ENCODE measurements at places on chromosomes 11 and 22.

- DNase-seq: no peak
Observed at GRCh38 chr11:9739123-9739900, 75.4 kb downstream of the SWAP70 start.

DNA sequence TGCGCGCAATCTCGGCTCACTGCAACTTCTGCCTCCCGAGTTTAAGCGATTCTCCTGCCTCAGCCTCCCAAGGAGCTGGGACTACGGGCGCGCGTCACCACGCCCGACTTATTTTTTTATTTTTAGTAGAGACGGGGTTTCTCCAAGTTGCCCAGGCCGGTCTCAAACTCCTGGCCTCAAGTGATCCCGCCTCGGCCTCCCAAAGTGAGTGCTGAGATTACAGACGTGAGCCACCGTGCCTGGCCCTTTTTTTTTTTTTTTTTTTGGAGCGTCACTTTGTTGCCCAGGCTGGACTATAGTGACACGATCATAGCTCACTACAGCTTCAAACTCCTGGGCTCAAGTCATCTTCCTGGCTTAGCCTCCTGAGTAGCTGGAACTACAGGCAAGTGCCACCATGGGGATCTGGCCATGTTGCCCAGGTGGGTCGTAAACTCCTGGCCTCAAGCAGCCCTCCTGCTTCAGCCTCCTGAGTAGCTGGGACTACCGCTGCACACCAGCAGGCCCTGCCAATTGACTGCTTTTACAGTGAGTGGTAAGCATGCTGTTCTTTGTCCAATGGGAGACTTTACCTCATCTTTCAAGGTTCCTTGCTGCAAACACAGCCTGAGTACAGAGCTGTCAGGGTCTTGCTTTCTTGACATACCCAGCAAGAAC lies 600 bp upstream of the CENPM start:
- DNase-seq: no peak

DNA sequence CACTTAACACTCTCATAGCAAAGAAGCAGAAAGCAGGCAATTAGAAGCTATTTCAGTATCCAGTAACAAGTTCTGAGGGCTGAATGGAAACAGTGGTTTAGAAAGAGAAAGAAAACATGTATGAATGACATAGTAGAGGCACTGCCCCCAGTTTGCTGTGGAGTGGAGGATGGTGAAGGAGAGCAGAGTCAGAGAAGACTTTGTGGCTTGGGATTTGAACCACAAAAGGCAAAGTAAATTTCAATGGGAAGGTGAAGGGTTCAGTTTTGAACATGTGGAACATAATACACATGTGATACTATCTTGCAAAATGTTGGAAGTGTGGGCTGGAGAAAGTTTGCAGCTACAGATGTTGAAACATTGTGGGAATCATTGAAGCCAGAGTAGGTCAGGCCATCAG lies 81.4 kb downstream of the SNX19 start:
- DNase-seq: no peak

- no peak for DNase-seq
Observed at GRCh38 chr11:132312701-132313111, 942.3 kb downstream of the NTM start.

DNA sequence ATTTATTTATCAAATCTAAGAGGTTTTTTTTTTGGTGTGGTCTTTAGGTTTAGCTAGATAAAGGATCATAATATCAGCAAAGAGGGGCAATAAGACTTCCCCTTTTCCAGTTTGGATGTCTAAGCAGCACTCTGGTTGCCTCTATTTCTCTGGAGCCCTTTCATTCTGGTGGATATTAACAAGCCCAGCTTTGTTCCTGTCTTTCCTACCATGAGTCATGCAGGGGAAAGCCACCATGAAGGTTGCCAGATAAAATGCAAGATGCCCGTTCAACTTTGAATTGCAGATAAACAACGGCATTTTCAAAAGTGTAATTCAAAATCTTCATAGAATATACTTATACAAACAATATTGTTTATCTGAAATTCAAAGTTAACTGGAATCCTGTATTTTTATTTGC lies 143.6 kb downstream of the ADAMTS15 start:
- DNase-seq: no peak

DNA sequence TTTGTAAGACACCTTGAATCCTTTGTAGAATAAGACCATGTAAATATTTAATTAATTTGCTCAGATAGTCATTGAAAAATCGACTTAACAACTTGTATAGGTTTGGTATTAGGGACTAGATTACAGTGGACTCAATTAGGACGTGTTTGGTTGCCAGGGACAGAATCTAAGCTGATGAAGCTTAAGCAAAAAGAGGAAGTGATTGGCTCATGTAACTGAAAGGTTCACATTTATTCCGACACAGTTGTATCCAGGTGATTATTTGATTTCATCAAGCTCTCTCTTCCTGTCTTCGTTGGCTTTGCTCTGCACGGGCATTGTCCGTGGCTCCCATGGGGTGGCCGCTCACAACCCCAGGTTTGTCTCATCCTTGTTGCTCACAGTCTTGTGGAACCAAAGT lies 146.4 kb downstream of the C11orf91 start:
- DNase-seq: no peak

DNA sequence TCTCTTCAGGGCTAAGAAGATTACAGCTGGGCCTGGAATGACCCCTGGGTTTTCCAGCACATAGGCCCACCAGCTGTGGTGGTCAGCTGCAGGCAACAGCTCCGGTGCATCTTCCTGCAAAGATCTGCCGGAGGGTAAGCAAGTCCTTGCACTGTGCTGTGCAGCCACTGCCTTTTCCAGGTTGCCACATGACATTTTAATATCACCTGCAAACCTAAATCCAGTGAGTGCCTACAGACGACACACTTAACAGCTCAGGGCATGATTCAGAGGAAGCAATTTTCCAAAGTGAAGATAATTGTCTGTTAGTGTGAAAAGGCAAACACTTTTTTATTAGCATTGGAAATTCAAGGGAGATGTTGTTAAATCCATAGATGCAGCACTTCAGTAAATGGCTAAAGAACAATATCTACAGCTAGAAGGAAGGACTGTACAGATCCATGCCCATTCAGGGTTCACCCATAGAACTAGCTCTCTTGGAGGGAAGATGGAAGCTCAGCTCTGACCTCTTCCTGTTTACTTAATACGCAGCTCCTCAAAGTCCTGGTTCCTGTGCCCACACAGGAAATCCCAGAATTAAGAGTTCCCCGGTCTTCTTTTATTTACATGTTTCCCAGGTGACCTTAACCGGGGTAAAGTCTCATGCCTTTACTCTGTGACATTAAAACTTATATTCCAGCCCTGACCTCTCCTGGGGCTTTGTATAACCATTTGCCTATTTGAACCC lies 13.3 kb upstream of the NRIP3 start:
- DNase-seq: no peak

DNA sequence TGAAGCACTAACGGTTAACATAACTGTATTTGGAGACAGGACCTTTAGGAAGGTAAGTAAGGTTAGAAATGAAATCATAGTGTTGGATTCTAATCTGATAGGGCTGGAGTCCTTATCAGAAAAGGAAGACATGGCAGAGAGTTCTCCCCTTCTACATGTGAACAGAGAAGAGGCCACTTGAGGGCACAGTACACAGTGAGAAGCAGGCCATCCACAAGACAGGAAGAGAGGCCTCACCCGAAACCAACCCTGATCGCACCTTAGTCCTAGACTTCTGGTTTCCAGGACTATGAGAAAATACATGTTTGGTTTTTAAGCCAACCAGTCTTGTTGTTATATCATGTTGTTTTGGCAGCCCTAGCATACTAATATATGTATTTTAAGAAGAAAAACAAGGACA lies 170.0 kb downstream of the LRRC4C start:
- no peak for DNase-seq

- no peak for DNase-seq
Observed at GRCh38 chr11:68043349-68044144, 4.7 kb downstream of the TCIRG1 start.

DNA sequence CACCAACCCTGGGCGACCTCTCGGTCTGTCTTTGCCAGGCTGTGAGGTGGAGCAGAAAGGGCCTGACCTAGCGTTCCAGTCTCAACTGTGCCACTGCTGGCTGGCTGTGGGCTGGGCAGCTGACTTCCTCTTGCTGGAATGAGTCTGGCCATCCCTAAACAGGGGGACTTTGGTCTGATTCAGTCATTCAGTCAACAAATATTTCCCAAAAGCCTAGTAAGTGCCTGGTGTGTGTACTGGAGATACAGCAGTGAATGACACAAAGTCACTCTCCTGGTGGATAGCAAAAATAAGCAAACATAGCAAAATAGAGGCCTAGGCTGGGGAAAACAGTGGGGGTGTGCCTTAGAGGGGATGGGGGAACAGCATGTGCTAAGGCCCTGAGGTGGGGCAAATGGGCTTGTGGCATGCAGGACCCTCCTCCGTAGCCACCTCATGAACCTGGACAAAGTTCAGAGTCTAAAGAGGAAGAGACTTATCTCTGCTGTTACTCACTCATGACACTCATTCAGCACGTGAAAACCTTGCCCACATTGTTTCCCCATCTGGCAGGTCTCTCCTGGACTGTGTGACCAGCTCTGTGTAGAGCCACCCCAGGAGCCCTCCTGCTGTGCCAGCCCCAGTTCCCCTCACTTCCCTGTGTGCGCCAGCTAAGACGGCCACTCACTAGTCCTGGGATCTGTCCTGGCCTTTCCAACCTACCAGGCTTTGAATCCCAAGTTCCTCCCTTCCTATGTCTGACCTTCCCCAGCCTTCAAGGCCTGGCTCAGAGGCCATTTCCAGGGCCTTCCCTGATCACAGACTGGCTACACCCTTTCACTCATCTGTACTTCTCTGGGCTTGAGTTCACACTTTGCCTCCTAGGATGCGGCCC lies 4.7 kb downstream of the GUCD1 start:
- DNase-seq: no peak

DNA sequence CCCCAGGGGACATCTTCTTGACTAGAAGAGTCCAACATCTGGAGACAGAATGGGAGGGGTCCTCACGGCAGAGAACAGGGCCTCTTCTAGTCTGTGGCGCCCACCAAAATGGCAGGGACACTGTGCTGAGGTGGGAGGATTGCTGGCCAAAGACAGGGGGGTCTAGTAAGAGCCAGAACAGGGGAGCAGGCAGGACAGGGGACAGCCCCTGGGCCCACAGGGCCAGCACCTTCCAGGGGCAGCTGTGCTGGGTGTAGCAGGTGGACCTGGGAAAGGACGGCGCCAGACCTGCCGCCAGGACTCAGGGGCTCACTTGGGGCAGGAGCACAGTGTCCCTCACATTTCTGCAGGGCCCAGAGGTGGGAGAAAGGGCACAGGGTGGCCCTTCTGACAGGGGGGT lies 858 bp upstream of the APOBEC3A start:
- DNase-seq: no peak

DNA sequence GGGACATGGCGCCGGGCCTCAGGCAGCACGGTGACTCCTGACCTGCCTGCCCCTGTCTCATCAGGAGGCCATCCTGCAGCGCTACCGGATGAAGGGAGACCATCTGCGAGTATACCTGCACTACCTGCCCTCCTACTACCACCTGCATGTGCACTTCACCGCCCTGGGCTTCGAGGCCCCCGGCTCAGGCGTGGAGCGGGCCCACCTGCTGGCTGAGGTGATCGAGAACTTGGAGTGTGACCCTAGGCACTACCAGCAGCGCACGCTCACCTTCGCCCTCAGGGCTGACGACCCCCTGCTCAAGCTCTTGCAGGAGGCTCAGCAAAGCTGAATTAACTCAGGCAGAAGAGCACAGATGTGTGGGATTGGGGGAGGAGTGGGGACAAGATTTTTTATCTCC lies 10.2 kb upstream of the ST3GAL4 start:
- no peak for DNase-seq

- DNase-seq: no peak
Observed at GRCh38 chr22:36329254-36330078, 58.3 kb downstream of the MYH9 start.

DNA sequence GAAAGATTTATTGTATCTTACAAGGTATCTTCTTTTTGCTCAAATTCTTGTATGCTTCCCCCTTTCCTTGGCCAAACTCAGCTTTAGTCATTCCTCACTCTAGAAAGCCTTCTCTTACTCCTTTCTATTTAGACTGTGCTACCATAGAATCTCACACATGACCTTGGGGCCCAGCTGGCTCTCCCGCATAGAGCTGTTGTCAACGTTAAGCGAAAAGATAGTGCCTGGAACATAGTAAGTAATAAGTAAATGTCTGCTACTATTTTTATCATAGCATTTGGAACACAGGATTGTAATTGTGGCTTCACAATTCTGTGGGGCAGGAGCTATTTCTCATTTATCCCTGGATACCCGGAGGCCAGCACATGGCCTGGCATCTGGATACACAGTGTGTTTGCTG lies 38.9 kb upstream of the OR4B1 start:
- DNase-seq: no peak

DNA sequence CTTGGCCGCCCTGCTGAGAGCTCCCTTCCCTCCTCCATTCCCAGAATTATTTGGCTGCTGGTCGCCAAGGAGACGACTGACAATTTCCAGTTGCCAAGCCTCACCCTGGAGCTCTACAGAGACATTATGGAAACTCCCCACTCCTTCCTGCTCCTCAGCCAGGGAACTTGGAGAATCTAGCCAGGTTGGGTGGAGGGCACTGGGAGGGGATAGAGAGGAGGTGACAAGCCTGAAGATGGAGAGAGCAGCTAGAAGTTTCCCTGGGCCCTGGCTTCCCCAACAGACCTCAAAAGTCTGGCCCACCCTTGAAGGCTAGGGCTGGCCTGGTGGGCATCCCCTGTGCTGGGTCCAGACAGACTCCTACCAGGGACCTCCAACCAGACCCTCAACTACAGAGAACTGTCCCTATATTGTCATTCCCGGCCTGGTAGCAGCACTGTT lies 6.7 kb upstream of the VSIG10L2 start:
- peak; percentile 73 for DNase-seq

GRCh38 chr22:26477341-26477731 lies 6.2 kb downstream of the HPS4 start:
- no peak for DNase-seq

DNA sequence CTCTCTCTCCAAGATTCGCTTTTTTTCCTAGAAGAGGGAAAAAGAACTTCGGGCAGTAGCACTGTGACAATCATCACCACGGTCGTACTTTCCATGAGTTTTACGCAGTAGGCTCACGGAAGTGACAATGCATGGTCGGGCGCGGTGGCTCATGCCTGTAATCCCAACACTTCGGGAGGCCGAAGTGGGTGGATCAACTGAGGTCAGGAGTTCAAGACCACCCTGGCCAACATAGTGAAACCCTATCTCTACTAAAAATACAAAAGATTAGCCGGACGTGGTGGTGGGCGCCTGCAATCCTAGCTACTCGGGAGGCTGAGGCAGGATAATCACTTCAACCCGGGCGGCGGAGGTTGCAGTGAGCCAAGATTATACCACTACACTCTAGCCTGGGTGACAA lies 23.4 kb downstream of the GRAP2 start:
- DNase-seq: no peak

DNA sequence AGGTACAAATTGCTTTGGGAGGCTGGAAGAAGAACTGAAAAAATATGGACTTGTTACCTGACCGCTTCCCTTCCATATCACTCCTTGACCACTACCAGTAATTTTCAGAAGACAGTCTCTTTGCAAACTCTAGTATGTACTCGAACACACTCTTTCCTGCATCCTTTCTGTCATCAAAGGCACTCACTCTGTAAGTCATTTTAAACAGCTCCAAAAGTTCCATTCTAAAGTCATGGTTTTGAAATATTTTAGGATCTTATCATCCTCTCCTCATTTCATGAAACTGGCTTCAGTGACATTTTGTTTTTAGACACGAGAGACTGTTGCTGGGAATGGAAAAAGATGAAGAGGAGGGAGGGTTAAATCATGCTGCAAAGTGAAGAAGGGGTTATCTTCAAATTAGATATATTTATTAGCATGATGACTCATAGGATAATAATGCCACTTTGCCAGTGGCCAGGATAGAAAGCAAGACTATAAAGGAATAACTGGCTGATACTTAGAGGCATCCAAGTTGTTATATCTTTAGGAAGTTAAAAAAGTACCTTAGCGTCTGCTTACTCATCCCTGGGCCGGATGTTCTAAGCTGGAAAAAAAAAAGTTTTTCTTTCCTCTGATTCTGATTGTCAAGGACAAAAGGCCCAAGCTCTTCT lies 549.3 kb downstream of the METTL15 start:
- DNase-seq: no peak

All from mesenteric fat pad (tissue), 1 donor.